Stimulated activated CD8-positive, alpha-beta memory T cell treated with anti-CD3 and anti-CD28 coated beads, Interleukin-2, amount 100 ng/mL, for 1 hour (primary cell): ENCODE measurements at places on chromosomes 11 and 22.

DNA sequence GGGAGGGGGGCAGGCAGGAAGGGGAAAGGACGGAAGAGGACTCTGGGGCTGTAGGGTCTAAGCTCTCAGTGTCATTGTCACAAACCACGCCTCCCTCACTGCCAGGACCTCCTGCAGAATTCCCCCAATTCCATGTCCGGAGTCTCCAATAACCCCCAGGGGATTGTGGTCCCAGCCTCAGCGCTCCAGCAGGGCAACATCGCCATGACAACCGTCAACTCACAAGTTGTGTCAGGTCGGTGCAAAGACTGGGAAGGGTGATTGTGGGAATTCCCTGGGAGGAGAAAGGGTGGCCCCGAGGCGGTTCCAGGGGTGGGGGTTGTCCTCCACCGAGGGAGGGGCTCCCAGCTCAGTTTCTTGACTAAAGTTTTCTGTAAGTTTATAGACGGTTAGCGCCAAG is 86.0 kb downstream of the FEZ1 start:
- DNase-seq: no peak

GRCh38 chr11:3341298-3341697 is 37.6 kb downstream of the ZNF195 start:
- peak; percentile 48 for DNase-seq

- no peak for DNase-seq
These were observed 83.3 kb downstream of the ATG16L2 start for GRCh38 chr11:72897506-72897905.

DNA sequence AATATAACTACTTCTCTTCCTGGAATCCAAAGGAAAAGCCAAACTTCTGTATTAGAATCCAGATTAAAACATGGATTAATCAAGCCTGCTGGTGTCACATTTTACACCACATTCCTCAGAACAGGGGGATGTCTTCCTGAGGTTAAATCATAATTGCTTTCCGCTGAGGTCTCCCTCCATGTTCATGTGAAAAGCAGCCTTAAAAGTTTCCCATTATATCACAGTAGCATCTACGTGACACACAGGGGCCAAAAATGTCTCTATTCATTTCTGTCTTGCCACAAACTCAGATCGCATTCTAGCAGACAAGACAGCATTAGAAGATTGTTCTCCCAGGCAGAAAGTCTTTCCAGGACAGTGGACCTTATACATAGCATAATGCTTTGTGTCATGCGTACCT is 788.7 kb downstream of the OPCML start:
- no peak for DNase-seq

DNA sequence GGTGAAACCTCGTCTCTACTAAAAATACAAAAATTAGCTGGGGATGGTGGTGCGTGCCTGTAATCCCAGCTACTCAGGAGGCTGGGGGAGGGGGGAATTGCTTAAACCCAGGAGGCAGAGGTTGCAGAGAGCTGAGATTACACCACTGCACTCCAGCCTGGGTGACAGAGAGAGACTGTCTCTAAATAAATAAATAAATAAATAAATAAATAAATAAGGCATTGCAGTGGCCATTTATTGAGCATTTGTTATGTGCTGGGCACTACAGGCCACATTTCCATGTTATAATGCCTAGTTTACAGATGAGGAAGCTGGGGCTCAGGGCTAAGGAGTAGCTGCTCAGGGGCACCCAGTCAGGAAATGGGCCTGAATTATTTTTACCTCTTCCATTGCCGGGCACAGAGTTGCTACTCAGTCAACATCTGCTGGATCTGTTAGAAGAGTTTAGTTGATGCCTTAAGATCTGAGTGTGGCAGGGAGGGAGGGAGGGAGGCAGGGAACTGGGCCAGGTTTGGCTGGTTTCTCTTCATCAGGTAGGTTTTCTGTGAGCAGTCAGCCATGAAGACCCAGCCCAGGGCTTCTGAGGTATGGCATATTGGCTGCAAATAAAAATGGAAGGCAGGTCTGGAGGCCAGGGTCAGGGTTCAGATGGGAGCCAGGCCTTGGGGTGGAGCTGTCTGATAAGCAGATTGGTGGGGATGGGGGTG is 5.6 kb downstream of the PVALB start:
- no peak for DNase-seq

- no peak for DNase-seq
These were observed 22.2 kb downstream of the SBF1 start for GRCh38 chr22:50452649-50453048.

- no peak for DNase-seq
These were observed 40.6 kb downstream of the PDGFB start for GRCh38 chr22:39204216-39204615.

- no peak for DNase-seq
These were observed 200.6 kb downstream of the NAV2 start for GRCh38 chr11:19912958-19913892.

GRCh38 chr22:43567691-43568324 is 156.0 kb downstream of the MPPED1 start:
- DNase-seq: no peak

GRCh38 chr11:124798991-124799347 is 1.2 kb downstream of the MSANTD2 start:
- DNase-seq: no peak

GRCh38 chr11:45563171-45563570 is 102.3 kb downstream of the CHST1 start:
- no peak for DNase-seq

DNA sequence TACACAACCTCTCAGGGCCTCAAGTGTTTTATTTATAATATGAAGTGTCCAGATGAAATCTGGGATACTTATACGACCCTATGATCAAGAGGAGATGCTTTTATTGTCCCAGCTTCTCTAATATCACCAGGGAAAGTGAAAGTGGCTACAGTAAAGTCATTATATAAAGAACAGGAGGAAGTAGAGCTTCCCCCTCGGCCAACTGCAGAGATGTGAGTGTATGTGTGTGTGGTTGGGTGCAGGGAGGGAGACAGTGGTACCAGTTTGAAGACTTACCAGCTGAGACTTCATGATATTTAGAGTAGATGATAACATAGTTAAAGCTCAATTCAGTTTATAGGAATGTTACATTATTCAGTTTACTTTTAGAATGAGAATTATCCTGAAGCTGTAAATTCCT is 373.6 kb upstream of the DDI1 start:
- DNase-seq: no peak

- no peak for DNase-seq
These were observed 4.2 kb downstream of the CPSF7 start for GRCh38 chr11:61425367-61426131.
